ENCODE measurements at places on chromosomes 12 and 14.

GRCh38 chr14:67892466-67893100, 73.0 kb downstream of the RAD51B start:
- no peak for DNase-seq

GRCh38 chr14:25570483-25570882, 520.5 kb upstream of the STXBP6 start:
- DNase-seq = no peak

GRCh38 chr14:70700955-70701585, 59.4 kb downstream of the TTC9 start:
- no peak for DNase-seq

DNA sequence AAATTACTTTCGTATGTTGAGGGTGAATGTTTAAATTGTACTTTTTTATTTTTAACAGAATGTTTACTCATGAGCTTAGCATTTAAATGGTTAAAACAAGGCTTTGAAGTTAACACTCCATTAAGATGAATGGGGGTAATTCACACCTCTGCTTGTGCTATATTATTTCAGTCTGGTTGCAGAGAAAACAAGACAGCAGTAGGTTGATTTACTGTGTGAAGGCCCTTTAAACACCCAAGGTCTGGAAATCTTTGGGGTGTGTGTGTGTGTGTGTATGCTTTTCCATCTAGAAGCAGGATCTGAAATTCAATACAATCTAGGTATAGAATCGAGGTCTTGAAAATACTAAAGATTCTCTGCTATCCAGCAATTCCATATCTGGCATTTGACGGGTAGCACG, 83.8 kb downstream of the SLC38A6 start:
- DNase-seq = no peak

DNA sequence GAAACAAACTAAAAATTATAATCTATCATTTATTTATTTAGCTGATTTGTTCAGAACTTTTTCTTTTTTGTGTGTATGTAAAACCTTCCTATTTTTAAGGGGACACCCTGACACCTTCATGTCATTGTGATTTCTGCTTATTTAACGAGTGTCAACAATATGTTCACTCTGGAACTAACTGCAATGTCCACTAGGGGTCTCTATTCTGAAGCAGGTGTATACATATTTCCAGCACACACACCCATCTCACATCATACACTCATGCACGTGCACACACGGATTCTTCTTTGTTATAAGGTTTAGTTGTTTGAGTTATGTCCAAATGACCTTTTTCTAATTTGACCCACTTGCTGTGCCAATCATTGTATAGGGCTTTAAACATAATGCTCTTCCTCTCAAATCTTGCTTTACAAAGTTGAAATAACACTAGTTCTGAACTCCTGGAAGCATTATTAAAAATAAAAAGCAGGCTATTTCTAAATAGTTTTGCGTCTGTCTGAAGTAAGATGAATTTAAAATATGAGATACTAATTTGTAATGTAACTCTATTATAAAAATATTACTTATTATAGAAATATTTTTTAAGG, 15.5 kb downstream of the E2F7 start:
- DNase-seq = no peak

DNA sequence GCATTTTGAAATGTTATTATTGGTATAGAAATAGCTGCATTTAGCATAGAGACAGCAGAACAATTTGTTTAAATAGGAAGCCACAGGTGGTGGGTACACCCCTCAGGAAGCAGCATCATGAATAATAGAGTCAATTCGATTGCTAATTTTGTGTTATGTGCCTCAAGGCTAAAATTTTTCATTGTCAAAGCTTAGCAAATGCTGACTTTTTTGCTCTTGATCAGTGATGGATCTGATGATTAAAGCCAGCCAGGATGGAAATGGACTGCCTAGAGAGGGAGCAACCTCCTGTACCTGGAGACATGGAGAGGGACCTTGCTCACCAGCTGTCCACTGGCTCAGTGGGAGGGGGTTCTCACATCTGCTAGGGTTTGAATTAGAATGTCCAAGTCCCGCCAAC, 4.5 kb upstream of the KRT8 start:
- no peak for DNase-seq

DNA sequence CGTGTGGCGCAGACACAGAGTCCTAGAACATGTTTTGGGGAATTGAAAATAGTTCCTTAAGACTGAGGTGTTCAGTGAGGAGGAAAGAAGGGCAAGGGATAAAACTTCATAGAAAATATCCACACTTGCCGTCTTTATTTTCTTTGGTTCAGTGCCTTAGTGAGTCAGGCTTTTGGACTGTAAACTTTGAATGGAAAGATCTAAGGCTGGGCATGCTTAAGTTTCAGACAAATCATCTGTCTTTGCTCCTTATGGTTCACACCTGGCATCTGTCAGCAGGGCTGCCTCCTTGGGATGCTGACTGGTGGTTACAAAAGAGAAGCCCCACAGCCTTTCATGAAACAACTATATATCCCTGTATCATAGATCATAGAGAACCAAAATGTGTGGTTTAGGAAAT, 136.3 kb upstream of the PRICKLE1 start:
- no peak for DNase-seq

DNA sequence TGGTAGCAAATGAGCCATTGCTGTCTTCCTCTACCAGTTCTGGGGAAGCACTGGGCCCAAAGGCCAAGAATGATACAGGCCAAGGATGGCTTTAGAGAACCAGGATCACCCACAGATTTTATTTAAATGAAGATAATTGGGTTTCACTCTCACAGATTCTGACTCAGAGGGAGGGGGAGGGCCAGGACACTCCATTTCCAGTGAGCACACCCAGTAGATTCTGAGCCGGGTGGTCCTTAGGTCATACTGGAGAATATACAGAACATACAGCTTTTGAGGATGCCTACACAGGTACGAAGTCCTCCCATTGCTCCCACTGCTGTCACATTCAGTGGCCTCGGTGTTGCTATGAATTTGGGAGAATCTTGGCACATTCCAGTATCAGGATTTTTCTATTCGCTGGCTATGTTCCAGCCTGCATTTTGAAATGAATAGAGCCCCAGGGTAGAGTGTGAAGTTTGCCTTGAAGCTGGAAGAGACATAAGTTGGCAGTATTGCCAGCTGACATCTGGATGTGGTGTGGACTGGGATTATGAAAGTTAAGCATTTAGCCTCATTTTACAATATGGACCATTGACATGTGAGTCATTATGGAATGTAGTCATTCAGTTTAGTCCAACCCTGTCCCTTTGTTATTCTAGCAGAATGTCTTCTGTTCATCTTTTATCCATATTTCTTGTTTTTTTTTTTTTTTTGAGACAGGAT, 45.8 kb upstream of the POC1B start:
- no peak for DNase-seq

All from testis (tissue), 5 donors.